ENCODE measurements at places on chromosomes 16 and 17. TPM values are rescaled to one million over a fixed set of nuclear protein-coding genes. Genes with fewer than 3 reads are reported as not detected.

DNA sequence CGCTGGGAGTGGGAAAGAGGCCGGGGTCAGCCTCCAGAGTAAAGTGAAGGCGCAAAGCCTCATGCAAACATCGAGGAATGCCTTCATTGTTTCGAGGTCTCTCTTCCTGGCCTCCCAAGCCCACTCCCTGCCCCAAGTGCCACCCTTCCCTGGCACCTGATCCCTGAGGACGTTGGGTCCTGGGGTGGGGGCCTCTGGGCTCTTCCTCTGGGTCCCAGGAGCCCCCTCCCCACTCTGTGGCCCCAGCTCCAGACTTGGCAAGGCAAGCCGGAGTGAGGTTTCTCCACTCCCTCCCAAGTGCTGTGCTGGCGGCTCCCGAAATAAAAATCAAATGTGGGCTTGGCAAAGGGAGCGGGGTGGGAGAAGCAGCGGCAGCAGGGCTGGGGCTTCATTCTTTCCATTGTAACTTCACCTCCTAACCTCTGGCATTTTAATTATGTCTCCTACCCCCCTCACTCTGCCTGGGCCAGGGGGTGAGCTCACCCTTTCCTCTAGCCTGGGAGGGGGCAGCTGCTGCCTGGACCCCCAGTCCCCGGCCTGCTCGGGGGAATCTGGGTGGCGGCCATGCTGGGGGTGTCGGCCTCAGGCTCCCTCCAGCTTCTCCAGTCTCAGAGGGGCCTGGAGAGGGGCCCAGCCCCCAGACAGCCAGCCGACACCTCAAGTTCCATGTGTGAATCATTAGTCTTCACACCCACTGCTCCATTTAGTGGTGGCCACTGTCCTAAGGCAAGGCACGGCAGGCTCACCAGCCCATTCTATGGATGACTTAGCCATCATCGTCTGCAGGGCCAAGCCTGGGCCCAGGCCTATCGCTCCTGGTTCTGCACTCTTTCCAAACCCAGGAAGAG is 14.6 kb upstream of the TMEM92 start:
- no peak for DNase-seq

- DNase-seq: no peak
These were observed 308.6 kb upstream of the ZFHX3 start for GRCh38 chr16:73356401-73357079.

- no peak for DNase-seq
These were observed 43.9 kb downstream of the CCT6B start for GRCh38 chr17:34917381-34917780.

- DNase-seq: no peak
These were observed 9.7 kb downstream of the ZG16B start for GRCh38 chr16:2839650-2840450.

- DNase-seq: no peak
These were observed 1.8 kb downstream of the CCL22 start for GRCh38 chr16:57360321-57360935.

- no peak for DNase-seq
These were observed 30.8 kb upstream of the ADCY7 start for GRCh38 chr16:50235581-50235980.

DNA sequence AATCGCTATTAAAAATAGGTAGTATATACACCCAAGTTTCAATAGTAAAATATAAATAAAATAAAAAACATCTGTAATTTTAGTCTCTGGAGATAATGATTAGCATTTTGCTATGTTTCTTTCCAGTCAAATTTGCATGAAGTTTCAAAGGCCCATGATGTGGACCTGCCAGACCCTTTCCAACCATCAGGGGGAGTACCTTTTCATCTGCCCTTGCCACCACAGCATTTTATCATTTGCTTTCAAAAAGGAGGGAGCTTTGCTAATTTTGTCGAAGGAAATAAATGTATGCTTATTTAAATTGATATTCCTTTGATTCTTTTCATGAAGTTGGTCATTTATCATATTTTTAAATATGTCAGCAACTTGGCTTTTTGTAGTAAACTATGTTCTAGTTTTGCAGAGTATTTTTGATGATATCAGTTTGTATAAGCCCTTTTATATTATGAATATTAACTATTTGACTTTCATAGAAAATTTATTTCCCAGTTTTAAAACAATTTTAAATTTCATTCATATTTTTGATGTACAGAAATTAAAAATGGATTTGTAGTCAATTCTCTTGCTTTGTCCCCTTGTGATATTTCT is 115.2 kb upstream of the NETO2 start:
- no peak for DNase-seq

- DNase-seq: no peak
These were observed 115.9 kb downstream of the KATNIP start for GRCh38 chr16:27665881-27666280.

DNA sequence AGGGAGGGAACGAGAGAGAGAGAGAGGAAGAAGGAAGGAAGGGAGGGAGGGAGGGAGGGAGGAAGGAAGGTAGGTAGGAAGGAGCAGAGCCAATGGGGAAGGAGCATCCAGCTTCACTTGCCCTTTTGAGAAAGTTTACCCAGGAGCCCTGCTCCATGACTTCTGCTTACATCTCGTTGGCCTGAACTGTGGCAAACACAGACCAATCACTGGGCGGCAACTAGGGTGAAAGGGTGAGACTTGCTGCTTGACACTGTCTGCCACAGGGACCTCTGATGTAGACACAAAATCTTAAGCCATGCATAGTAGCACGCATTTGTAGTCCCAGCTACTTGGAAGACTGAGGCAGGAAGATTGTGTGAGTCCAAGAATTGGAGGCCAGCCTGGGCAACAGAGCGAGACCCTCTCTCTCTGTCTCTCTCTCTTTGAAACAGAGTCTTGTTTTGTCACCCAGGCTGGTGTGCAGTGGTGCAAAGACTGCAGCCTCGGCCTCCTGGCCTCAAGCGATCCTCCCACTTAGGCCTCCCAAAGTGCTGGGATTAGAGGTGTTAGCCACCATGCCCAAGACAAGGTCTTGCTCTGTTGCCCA is 19.5 kb upstream of the TUBG2 start:
- no peak for DNase-seq

DNA sequence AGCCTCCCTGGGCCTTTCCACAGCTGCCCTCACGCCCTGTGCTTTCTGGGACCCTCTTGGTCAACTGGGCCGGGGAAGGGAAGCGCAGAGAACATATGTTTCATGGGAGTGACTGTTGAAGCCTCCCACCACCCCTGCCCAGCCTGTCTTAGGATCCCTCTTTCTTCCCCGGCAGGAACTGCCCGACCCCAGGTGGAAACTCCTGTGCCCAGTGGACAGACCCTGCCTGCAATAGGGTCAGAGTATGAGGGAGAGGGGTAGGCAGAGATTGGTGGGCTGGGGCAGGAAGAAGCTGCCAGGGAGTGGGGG is 10.5 kb downstream of the HEXIM2 start:
- no peak for DNase-seq

GRCh38 chr16:80014241-80014939 is 413.9 kb upstream of the MAF start:
- DNase-seq: no peak

GRCh38 chr16:87618216-87618615 is 15.9 kb downstream of the JPH3 start:
- DNase-seq: no peak

DNA sequence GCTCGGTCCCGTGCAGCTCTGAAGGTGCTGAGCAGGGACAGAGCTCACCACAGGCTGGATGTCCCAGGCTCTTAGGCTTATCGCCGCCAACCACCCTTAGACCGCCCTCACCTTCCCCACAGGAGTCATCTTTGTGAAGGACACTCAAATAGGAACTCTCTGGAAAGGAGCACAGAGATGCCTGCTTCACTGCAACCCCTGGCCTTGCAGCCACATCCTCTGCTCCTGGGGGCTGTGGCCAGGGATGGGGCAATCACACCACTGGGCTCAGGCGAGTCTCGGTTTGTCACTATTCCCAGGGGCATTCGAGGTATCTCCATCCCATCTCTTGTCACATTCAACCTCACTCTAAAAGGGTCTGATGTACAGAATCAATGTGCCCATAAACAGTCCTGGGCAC is 10.9 kb downstream of the ZDHHC1 start:
- no peak for DNase-seq

Gene COPS3
- polyA plus RNA-seq: 28.5 TPM

Gene C17orf100
- 1.8 TPM for polyA plus RNA-seq

Gene GSG1L2
- polyA plus RNA-seq: not detected

Gene HES7
- polyA plus RNA-seq: not detected

Gene C16orf96
- polyA plus RNA-seq: not detected
